ENCODE measurements at places on chromosomes 1 and 21. TPM values are rescaled to one million over a fixed set of nuclear protein-coding genes. Genes with fewer than 3 reads are reported as not detected.

Gene ERICH3
- total RNA-seq: not detected

Gene MPZ
- 0.43 TPM for total RNA-seq

Gene C1QB
- not detected for total RNA-seq

Gene INSRR
- not detected for total RNA-seq

Gene UBASH3A
- total RNA-seq: 0.12 TPM

Gene ATXN7L2
- 1.9 TPM for total RNA-seq

All from A549 treated with Mapracorat at 1 μM for 4 hours (cell line).